ENCODE measurements at places on chromosomes 12 and 14. TPM values are rescaled to one million over a fixed set of nuclear protein-coding genes. Genes with fewer than 3 reads are reported as not detected.

- no peak for DNase-seq
Measured at GRCh38 chr14:69044965-69045555, 66.0 kb upstream of the ACTN1 start.

DNA sequence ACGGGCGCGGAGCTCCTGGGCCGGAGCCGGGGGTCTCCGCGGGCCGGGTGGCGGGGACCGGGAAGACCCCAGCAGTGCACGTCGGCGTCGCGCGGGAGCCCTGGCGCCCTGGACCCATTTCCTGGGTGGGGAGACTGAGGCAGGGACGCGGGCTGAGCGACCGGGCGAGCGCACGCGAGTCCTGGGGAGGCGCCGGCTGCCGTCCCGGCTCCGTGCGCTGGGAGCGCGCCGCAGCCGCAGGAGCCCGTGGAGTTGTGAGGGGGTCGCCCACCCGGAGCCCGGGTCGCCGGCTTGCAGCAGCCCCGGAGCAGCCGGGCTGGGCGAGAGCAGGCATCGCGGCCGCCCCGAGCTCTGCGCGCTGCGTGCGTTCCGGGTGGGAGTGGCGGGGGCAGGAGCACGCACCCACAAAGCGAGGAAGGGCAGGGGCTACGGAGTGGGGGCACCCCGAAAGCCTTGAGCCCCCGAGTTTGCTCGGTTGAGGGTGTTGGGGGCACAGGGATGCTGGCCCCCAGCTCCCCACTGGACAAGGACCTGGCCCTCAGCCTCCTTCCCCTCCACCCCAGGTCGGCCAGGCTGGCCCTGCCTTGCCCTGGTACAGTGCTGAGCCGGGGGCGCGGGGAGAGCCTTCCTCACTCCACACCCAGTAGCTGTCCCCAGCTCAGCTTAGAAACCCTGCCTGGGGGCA lies 620 bp downstream of the MMP17 start:
- no peak for DNase-seq

DNA sequence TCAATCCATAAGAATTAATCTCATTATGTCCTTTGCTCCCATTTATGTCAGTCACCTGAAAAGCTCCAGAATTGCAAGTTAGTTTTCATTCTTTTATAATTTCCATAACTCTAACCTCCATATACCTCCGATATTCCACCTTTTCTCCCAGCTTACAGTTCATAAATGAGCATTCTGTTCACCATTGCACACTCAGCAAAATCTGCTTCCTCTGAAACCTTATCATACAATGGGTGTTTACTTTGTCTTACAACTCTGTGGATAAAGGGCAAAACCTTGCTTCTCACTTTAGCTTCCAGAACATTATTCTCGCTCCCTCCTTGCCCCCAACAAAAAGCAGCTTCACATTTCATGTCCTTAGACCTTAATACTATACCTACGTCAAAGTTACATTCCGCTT lies 19.3 kb upstream of the SLCO1B1 start:
- no peak for DNase-seq

DNA sequence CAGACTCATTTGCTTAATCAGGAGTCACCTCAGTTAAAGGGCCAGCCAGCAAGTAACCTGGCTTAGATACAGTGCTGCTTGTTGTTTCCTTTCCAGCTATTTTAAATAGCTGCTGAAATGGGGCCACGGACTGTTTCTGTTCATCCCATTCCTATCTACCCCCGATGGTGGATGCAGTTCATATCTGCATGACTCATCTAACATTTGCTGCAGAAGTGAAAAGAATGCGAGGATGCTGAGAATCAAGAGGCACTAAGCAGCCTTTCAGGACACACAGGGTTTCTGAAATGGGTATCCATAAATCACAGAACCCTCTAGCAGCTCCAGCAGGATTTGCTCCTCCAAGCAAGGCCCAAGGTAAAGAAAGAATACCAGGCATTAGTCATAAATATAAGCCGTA lies 60.2 kb upstream of the RTRAF start:
- DNase-seq, result no peak

DNA sequence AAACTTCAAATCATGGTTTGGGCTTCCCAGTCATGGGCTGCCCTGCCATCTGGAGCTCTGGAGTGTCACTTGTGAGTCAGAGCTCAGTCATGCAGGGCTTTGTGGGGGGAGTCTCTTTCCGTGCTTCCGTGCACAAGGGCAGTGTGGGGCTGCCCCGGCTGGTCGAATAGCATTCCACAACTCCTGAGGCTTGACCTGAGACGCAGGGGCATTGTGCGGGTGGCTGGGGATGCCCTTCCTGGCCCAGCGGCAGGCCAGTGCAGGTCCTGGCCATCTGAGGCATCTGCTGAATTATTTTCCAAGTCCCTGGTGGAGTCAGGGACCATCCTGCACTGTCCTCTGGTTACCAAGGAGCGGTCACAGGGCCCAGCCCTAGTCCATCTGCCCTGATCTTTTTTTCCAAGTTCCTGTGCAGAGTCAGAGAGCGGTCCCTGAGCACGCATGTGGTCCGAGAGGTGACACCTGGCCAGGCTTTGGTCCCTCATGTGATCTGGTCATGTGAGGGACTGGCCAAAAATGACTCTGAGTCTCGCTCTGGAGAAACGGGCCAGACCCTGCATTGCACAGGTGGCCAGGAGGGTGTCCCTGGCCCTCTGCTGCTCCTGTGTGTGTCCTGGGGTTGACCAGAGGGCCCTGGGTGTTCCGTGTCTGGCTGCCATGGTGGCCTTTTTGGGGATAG lies 167.0 kb upstream of the ALG10B start:
- no peak for DNase-seq

- DNase-seq, result peak; percentile 67
Measured at GRCh38 chr12:14167005-14167628, 185.7 kb upstream of the GRIN2B start.

- no peak for DNase-seq
Measured at GRCh38 chr12:15052691-15053090, 79.8 kb downstream of the PDE6H start.

- no peak for DNase-seq
Measured at GRCh38 chr14:90544566-90544965, 147.7 kb downstream of the CALM1 start.

- DNase-seq, result no peak
Measured at GRCh38 chr14:77131206-77131605, 10.4 kb downstream of the ZDHHC22 start.

DNA sequence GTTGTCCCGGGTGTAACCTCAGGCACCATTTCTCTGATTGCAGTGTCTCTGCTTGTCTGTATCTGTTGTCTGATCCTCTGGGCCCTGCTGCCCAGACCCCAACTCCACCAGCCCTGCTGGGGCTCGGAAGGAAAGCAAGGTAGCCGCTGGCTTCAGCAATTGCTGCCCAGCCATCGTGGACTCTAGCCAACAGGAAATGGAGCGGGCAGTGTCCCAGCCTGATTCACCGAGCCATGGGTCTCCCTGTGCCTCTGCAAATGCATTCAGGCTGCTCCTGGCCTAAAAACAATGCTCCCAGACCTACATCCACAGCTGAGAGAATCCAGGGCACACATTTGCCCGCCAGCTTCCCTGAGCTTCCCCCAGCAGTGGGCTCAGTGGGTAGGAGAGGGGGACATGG lies 9.2 kb downstream of the TUNAR start:
- no peak for DNase-seq

DNA sequence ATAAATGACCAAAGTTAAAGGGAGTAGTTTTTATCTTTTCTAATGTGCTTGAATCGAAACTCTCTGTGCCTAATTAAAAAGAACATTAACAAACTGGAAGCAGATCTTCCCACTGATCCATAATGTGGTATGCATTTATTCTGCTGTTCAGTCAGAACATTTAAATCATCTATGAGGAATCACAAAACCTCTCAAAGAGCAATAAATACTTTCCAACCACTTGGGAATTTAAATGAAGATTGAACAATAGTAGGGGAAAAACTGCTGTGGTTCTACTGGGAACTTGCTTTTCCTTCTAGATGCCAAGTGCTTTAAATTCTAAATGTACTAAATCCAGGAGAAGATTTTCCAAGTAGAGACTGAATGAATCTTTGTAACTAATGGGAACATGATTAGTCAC lies 12.3 kb upstream of the CHPT1 start:
- DNase-seq, result no peak

GRCh38 chr14:94560291-94560665 lies 964 bp upstream of the SERPINA4 start:
- no peak for DNase-seq

DNA sequence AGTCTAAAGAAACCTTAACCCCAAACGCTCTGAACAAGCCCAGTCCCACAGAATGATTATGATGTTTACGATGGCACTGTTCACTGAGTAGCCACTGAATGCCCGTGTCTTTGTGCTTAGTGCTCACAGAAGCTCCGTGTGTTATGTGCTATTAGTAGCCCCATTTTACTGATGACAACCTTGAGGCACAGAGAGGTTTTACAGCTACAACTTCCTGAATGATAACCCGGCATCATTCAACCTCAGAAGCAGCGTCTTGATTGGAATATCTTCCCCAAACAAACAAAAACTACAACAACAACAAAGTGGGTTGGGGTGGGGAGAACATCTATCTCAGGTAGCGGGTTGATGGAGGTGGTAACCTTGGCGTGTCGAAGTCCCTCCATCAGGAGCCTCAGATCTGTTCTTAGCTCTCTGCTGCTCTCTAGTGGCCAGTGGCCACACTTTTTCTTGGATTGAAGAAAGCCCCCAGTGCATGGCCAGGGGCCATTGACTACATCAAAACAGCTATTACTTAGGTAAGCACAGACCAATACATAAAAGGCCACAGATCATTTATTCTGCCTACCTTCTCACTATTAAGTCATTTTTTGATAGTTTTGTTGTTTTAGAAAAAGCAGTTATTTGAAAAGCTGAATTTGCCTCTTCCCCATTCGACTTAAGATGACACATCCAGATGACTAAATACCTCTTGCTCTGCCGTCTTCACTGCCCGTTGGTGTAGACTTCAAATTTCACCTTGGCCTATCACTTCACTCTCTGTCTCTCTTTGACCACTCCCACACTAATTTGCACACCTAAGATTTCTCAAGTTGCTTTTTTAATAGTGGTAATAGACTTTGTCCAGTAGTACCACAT lies 376.9 kb downstream of the GALC start:
- DNase-seq, result no peak

GRCh38 chr14:59863806-59864525 lies 6.6 kb downstream of the RTN1 start:
- DNase-seq, result no peak

Gene SPIC
- total RNA-seq, result not detected

Gene PRB2
- total RNA-seq, result not detected

Gene CISTR
- not detected for total RNA-seq

Gene NUBPL
- 5.4 TPM for total RNA-seq

Gene PRKCH
- 138 TPM for total RNA-seq

Gene PELI2
- total RNA-seq, result 46.3 TPM
